Fibroblast of skin of scalp (primary cell): ENCODE measurements at places on chromosomes 12 and 14.

DNA sequence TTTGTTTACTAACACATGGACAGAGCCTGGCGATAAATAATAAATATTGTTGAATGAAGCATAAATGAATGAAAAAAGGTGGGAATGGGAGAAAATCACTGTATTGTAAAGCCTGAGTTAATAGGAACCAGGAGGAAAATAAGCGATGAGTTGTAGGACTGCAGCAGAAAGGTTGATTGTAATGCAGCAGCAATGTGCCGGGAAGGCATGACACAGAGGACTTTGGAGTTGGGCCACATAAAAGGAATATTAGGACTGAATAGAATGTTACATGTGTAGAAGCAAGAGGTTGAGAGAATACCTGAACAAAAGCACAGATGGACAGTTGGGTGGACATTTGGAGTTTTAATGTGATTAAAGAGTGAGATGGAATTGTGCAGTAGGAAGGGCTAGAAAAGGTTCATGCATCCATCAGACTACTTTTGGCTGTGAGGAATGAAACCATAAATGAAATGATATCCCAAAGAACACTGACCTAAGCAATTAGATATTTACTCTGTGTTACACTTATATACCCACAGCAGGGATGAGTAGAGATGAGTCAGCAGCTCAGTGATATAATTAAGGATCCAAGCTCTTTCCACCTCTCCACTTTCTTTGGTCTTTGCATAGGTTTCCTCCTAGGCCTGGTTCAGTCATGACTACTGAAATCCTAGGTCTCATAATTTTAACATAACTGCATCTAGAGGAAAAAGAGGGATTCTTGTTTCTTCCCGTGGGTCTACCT is 55.4 kb downstream of the CCER1 start:
- DNase-seq, result peak; percentile 67

DNA sequence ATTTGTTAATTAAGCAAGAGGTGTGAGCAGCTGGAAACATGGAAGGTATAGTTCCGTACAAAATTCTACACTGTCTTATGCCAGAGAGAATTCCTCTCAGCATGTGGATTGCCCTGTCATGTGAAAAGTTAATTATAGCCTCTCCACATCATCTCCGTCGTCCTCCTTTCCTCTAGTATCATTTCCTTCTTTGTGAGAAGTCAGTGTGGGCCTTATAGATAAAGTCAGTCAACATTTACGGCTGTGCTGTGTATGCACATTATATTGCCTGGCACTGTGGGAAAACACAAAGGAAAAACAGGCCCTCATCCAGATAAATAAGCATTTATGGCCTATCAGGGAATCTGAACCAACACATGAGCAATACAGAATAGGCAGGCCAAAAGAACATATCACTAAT is 236.6 kb downstream of the SEC23A start:
- DNase-seq, result no peak

DNA sequence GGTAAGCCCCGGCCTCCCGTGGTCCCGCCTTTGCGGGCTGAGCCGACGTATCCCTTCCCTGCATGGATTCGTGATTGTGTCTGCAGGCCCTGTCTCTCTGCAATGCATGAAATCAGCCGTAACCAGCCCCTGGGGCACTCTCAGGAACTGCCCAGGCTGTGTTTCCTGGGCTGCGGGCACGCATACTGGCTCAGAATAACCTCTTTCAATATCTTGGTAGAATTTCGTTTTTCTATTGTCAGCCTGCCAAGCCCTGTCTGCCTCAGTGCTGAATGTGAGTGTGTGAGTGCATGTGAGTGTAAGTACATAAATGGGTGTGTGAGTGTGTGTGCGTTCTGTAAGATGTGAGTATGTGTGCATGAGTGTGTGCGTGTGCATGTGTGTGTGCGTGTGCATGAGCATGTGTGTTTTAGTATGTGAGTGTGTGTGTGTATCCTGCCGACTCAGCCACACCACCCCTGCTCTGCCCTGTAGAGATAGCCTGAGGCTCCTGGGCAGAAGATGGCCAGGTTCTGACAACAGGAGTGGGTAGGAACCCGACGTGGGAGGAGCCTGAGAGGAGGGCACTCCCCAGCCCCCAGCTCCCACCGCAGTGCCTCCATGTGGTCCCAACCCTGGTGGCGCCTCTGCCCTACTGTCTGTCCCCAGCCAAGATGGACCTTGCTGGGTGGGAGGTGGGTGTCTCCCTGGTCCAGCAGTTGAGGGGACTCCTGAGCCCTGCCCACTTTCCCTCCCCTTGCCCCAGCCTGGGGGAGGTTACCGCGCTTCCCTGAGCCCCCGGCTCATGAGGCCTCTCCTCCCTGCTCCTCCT is 268.8 kb downstream of the ADGRD1 start:
- peak; percentile 1 for DNase-seq

GRCh38 chr12:6827437-6827911 is 733 bp upstream of the P3H3 start:
- DNase-seq, result peak; percentile 85

DNA sequence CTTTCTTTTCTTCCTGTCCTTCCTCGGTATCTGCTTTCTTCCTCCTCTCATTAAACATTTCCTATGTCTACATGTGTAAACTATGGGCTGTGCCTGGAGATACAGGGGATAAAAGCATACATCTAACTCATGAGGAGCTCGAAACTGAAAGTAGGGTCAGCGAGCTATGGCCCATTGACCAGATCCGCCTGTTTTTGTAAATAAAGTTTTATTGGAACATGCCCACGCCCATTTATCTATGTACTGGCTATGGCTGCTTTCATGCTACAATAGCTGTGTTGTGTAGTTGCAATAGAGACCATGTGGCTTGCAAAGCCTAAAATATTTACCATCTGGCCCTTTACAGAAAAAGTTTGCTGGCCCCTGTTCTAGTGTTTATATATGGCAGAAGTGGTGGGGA is 500.8 kb upstream of the GARIN6 start:
- DNase-seq, result no peak

GRCh38 chr12:39541471-39541870 is 78.1 kb downstream of the ABCD2 start:
- no peak for DNase-seq

DNA sequence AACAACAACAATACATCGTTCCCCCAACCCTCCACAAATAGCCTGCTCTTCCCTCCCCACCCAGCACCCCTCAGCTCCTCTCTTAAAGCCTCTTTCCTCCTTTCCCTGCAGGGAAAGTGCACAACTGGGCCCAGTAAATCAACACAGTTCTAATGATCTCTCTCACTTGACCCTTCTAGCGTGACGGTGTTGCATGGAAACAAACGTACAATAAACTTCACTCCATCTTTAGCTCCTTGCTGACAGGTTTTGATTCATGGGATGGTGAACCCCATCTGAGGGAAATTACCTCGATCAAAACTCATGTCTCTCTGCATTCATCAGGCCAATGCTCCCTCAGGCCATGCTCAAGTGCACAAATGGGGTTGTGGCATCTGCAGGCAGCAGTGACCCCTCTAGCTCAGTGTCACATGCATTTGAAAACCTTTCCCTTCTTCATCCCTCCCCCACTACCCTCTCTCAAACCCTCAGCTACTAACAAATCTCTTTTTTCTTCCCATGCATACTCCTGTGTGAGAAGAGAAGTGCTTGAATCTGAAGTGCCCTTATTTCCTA is 22.9 kb downstream of the GDF11 start:
- no peak for DNase-seq

GRCh38 chr12:103505371-103506236 is 9.8 kb upstream of the C12orf42 start:
- DNase-seq, result no peak

DNA sequence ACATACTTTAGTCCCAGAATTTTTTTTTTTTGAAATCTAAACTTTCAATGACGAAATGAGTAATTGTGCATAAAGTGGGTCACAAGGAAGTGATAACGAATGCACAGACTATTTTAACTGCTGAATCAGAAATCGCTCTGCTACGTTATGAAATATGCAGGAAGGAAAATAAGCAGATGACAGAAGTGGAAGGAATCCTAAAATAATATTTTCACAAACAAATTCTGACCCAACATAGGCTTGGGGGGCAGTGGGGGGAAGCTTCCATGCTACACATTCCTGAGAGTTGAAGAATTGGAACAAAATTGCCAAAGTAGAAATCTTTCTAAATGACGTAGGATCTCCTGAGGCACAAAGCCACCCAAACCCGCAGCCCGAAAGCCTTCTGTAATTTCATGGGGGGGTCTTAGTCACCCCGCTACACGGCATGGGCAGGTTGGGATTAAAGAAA is 89.6 kb downstream of the ARF6 start:
- peak; percentile 99 for DNase-seq

- no peak for DNase-seq
These were observed 111.5 kb downstream of the NT5DC3 start for GRCh38 chr12:103729499-103729898.

- no peak for DNase-seq
These were observed 714.6 kb downstream of the GALC start for GRCh38 chr14:87278415-87278814.

DNA sequence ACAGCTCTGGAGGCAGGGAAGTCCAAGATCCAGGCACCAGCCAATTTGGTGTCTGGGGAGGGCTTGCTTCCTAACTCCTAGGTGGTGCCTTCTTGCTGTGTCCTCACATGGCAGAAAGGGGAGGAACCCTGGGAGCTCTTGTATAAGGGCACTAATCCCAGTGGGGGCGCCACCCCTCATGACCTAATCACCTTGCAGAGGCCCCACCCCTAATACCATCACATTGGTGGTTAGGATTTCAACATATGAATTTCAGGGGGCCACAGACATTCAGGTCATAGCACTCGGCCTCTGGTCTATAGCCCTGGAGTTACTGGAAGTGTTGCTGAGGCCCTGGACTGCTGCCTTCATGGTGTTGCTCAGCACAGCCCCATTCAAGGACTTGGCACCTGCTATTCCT is 14.6 kb downstream of the PSMD9 start:
- DNase-seq, result no peak

- peak; percentile 47 for DNase-seq
These were observed 28.2 kb downstream of the PTPRQ start for GRCh38 chr12:80472236-80472635.

DNA sequence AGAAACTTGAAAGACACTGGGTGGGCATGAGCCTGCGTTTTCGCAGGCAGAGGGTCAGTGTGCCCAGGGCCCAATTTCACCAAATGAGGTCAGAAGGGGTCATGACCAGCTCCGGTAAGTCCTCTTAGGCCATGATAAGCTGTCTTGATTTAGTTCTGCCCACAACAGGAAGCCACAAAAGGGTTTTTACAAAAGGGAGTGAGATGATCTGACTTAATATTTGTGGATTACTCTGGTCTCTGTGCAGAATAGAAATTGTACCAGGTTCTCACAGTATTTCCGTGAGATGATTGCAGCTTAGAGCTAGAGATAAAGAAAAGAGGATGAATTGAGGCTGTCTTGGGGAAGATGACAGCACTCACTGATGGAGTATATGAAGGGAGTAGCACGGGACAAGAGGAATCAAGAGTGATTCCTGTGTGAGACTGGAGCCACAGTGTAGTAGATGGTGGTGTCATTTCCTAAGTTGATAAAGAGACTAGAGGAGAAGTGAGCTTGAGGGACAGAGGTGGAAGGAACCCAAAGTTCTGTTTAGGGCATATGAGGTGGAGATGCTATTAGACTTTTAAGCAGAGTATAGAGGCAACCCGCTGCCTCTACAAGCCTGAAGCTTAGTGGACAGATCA is 288.3 kb upstream of the AMIGO2 start:
- DNase-seq, result no peak

DNA sequence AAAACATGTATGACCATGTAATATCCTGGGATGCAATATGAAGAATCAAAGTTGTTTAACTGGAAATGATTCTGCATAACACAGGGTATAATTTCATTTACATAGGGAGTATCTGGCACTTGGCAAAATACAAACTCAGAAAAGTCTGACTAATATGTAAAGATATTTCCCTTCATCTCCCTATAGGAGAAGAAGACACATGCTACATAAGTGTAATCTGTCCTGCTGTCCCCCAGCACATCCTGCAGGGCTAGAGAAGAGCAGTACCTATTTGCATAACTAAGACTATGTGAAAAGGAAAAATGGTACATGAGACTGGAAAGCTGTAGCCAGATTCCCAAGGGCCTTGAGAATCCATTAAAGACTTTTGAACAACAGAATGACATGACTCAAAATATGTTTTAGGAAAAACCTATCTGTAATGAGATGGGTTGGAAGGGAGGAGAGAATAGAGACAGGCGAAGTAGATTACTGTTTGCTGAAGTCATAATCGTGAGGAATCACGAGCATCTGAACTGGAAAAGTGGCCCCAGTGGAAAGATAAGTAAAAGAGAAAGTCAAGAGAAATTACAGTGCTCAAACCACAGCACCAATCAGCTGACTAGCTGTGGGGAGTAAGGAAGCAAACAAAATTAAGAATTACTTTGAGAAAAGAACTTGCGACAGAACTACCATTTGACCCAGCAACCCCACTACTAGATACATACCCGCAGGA is 155.1 kb upstream of the HMGA2 start:
- peak; percentile 71 for DNase-seq

GRCh38 chr12:111775205-111776193 is 8.8 kb downstream of the ALDH2 start:
- peak; percentile 34 for DNase-seq

DNA sequence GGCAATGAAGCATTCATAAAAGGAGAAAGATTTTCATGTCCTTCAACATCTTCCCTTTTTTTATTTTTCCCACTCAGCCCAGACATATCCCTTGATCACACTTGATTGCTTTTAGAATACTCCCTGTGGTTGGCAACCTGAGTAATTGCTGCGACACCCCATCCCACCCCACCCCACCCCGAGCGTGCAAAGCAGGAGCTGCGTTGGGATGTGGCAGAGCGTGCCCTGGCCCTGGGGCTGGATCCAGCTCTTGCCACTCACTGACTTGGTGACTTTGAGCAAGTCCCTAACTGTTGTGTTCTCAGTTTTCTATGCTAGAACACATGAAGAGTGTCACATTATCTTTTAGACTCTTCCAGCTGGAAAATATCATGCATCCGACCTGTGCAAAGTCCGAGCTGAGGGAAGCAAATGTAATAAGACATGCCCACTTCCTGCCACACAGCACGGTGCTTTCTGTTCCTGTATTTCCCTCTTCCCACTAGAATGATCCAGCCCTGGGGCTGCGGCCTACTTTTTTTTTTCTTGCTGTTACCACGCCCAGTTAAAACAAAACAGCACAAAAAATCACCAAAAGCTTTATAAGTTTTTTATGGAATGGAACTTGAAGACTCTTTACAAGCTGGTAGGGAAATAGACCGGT is 4.0 kb downstream of the ASCL4 start:
- DNase-seq, result no peak

GRCh38 chr14:68312884-68313610 is 479.8 kb downstream of the ZFP36L1 start:
- no peak for DNase-seq

- no peak for DNase-seq
These were observed 35.8 kb downstream of the TIMELESS start for GRCh38 chr12:56413392-56413791.

DNA sequence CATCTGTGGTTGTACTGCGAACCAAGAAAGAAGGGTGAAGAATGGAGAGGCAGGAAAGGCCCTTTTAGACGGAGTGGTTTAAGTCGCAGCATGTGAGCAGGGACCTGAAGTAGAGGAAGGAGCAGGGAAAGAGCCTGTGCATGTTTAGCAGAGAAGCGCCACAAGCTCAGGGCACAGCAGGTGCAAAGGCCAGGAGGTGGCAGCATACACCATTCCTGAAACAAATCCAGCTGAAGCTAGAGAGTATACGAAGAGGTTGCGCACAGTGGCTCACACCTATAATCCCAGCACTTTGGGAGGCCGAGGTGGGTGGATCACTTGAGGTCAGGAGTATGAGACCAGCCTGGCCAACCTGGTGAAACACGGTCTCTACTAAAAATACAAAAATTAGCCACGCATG is 49.9 kb downstream of the HELB start:
- peak; percentile 34 for DNase-seq

GRCh38 chr14:40386433-40386832 is 954.2 kb upstream of the FBXO33 start:
- DNase-seq, result no peak

- DNase-seq, result no peak
These were observed 1.7 kb downstream of the C14orf132 start for GRCh38 chr14:96040828-96041371.
